ENCODE measurements at places on chromosomes 11 and 22.

- no peak for DNase-seq
Measured at GRCh38 chr22:45212306-45212709, 28.4 kb downstream of the KIAA0930 start.

- DNase-seq, result no peak
Measured at GRCh38 chr22:25176175-25176574, 23.5 kb upstream of the CRYBB3 start.

GRCh38 chr11:34655335-34656008, 34.6 kb downstream of the EHF start:
- DNase-seq, result no peak

DNA sequence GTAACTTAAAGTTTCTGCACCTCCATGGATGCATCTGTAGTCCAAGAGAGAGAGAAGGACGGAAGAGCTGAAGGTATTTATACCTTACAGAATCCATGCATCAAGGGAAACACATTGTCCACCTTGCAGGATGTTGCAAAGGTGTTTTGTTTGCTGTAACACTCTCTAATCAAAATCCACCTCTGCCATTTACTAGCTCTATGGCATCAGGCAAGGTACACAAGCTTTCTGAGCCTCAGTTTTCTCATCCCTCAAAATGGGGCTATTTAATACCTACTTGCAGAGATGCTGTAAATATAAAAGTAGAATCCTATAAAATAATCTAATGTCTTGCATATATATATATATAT, 21.6 kb upstream of the SPON1 start:
- no peak for DNase-seq

- no peak for DNase-seq
Measured at GRCh38 chr22:29463629-29464028, 16.4 kb upstream of the NEFH start.

GRCh38 chr22:27686534-27686933, 115.0 kb downstream of the MN1 start:
- DNase-seq, result no peak

DNA sequence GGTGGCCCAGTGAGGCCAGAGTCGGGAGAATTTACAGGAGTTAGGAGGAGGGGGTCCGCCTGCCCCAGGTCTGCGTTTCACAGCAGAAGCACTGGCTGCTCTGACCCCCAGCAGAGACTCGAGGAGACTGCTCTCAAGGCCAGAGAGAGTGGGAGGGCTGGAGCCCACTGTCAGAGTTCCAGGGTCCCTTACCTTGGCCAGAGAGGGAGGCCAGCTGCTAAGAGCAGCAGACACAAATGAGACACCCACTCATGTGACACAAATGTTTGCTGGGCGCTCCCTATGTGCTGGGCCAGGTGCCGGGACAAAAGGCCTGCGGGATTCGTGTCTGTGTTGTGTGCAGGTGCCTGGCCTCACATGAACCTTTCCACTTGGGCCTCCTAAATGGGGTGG, 2.8 kb upstream of the TNFRSF13C start:
- DNase-seq, result no peak

DNA sequence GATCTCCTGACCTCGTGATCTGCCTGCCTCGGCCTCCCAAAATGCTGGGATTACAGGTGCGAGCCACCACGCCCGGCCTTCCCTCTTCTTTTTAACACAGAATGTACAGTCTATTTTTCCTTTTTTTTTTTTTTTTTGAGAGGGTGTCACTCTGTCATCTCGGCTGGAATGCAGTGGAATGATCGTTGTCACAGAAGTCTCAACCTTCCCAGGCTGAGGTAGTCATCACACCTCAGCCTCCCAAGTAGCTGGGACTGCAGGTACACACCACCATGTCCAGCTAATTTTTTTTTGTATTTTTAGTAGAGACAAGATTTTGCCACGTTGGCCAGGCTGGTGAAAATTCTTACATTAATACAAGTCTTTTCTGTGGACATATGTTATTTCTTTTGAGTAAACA, 13.1 kb downstream of the PPP6R2 start:
- no peak for DNase-seq

DNA sequence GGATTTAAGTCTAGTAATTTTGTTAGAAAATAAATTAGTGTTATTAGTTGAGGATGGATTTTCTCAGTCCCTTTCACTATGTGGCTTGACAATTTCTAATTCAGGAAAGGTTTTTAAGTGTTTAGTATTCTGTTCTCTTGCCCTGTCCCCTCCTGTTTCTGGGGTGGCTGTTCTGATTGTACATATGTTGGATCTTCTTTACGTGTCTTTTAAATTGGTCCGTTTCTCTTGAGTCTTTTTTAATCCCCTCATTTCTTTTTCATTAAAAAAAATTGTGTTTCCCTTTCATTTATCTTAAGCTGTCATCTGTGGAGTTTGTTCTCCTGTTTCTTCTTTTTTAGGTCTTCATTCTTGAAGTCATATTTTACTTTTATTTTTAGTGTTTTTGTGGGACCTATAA, 12.5 kb downstream of the ZBED4 start:
- DNase-seq, result no peak

- DNase-seq, result no peak
Measured at GRCh38 chr11:21289686-21290085, 620.3 kb downstream of the NELL1 start.

DNA sequence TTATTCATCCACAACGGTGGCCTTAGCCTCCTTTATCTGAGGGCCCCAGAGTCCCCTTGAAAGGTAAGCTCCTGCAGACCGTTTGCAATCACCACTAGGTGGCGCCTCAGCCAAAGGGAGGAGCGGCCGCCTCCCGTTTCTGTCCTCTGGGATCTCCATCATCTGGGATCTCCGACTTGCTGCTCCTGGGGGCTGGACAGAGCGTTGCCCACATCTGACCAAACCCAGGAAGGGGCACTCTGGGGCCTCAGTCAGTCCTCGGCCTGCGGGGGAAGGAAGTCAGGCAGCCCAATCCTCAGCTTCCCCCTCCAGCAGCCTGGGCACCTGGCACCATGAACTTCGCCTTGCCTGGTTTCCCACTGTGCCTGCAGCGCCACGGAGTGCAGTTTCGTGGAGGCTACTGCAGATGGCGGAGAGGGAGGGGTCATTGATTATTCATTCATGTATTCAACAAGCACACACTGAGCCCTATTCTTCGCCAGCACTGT, 23.5 kb downstream of the TP53I11 start:
- DNase-seq, result no peak

DNA sequence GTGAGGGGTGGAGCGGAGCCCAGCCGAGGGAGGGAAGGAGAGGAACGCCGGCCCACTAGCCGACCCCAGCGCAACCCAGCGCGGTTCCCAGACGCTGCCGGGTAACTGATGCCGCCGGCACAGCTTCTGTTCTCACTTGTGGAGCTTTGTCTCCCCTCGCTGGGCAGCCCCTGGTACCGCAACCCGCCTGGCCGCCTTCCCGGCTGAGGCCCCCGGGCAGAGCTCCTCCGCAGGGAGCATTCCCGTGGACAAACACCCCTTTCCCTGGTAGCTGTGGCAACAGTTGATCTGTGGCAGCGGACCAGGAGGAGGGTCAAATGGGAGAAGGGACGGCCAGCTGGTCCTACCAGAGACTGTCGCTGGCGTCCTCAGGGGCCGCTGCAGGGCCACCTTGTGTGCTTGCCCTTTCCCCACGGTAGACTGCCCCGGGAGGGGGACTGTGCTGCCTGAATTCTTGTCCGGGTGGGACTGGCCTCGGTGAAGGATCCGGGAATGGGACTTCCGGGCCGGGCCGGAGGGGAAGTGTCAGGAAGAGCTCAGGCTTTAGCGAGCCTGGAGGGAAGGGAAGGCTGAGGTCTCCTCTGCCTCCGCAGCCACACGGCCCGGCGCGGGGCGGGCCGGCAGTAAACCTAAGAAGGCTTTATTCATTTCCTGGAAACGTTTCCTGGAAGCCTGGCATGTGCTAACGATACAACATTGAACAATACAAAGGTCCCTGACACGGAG, 468.0 kb downstream of the OPCML start:
- DNase-seq, result no peak

DNA sequence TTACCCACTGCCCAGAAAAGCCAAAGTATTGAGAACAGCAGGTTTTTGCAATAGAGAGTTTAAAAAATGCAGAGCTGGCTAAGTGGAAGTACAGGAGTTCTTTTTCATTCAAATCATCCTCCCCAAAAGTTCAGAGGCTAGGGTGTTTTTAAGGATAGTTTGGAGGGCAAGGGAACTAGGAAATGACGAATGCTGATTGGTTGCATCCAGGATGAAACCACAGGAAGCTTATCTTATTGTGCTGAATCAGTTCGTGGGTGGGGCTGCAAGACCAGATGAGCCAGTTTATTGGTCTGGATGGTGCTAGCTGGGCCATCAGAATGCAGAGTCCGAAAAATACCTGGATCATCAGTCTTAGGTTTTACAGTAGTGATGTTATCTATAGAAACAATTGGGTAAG, 1427.1 kb downstream of the LRRC4C start:
- no peak for DNase-seq

- DNase-seq, result no peak
Measured at GRCh38 chr11:34225091-34225490, 119.7 kb downstream of the NAT10 start.

GRCh38 chr22:37961062-37961461, 7.6 kb downstream of the POLR2F start:
- no peak for DNase-seq

DNA sequence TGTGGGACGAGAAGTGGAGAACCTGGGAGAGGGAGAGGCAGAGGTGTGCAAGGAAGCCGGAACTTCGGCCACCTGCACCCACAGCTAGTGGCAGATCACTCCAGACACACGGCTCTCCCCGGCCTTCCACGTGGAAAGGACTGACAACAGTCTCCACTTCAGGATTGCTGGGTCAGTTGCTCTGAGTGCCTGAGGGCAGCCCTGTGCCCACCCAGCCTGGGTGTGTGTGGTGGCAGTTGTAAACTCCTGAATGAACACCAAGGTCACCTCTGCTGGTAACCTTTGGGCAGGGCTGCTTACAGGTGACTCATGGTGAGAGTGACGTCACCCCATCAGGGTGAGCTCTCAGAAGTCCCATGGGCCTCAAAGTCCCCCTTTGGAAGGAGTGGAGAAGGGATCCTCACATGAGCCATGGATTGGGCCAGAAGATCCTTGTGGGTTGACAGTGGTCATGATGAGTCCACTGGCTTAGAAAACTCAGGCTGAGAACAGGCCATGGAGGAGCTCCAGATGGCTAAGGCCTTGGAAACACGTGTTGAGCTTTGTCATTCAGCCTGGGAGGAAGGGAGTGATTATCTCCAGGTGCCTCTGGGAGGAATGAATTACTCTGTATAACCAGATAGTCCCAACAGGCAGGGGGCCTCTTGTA, 71.3 kb downstream of the BCR start:
- DNase-seq, result no peak
